Urothelium cell line (cell line): ENCODE measurements at places on chromosomes 6 and 20.

- no peak for DNase-seq
Observed at GRCh38 chr6:151609146-151609902, 115.5 kb downstream of the CCDC170 start.

DNA sequence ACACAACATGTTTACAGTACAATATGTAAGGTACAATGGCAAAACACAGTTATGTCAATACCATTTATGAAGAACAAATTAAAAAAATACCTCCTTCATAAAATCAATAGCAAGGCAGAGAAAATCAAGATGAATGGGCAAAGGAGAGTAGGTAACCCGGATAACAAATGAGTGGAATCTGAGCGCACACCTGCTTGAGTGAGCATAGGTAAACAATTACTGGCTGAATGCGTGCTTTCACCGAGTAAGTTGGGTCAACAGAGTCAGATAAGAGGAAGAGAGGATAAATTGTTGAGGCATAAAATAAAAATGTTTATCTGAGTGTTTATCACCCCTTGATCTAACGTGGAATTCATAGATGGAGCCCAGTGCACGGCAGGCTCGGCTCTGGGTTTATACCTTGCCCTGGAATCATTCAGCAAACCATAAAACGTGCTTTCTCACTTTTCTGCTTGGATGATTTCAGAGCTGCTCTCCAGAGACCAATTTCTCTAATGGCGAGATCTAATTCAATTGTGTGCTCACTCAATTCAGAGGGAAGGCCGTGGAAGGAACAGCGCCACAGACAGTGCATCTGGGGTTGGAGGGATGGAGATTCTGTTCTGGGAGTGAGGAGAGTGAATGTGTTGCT, 224.8 kb upstream of the MAP3K7 start:
- DNase-seq = no peak

DNA sequence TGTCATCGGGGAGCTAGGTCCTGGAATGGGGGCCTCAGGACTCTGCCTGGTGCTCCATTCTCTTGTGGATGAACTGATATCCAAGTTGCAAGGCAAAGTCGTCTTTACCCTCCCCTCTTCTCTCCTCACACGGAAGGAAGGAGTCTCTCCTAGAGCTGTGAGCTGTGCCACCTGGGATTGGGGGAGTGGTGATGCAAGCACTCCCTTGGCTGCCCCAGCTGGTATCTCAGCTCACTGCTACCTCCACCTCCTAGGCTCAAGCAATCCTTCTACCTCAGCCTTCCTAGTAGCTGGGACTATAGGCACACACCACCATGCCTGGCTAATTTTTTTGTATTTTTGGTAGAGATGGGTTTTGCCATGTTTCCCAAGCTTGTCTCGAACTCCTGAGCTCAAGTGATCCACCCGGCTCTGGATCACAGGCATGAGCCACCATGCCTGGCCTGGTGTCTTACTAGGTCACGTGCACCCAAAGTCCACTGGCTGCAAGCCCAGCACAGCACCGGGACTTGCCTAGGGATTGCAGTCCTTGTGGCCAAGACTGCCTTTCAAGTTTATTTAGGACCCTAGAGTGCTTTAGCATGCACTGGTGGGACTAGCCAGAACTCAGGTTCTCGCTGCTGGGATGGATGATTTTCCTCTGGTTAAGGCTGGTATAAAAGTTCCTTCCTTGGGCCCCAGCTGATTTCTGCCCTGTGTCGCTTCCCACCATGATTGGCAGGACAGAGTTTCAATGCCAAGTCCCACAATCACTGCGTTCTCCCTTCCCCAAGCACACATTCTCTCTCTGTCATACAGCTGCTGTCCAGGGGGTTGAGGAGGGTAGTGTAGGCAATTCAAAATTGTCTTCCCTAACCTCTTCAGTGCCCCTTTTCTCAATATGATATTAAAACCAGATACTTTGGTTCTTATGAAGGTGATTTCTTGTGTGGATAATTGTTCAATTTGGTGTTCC, 33.5 kb downstream of the SMAP1 start:
- DNase-seq = no peak

DNA sequence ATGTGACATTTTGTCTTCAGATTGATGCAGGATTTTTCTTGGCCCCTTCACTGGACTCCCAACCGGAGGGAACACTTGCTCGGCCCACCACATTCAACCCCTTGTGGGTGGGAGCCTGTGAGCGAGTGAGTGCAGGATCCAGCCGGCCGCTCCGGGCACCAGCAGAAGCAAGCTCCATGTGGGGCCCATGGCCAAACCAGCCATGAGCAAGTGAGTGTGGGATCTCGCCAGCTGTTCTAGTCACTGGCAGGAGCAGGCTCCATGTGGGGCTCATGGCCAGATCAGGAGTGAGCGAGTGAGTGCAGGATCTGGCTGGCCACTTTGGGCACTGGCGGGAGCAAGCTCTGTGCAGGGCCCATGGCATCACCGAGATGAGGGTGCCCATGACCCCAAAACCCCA, 42.6 kb downstream of the OSTM1 start:
- no peak for DNase-seq

DNA sequence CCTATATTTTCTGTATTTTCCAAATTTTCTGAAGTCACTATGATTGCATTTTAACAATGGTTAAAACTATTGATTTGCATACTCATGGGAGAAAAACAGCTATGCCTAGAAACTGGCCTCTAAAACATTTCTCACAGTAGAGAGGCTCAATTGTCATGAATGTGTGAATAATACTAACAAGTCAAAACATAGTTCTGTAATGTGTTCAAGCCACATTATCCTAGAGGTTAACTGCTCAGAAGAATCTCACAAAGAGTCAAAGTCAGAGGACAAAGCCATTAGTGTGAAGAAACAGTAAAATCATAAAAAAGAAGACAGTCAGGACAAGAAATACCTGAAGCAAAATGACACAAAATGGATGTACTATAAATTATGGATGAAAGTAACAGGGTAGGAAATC, 12.5 kb upstream of the ALDH8A1 start:
- no peak for DNase-seq

DNA sequence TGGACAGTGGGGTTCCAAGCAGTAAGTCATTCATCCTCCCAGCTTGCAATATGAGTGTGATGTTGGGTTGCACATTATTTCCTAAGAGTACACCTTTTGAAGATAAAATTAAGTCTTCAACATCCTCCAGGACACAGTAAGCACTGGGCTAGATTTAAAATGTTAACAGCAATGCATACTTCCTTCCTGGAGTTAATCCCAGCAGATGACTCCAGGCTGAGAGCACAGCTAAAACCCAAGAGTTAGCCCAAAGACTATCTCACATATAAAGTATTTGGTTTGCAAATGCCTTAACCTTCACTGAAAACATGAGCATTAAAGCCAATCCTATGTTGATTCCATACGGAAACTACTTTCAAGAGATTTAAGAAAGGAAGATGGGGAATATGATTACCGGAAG, 69.2 kb downstream of the SLC23A2 start:
- DNase-seq = no peak
